ENCODE measurements at places on chromosomes 4 and X.

GRCh38 chrX:115913575-115913974, 257.0 kb upstream of the AGTR2 start:
- DNase-seq = no peak

DNA sequence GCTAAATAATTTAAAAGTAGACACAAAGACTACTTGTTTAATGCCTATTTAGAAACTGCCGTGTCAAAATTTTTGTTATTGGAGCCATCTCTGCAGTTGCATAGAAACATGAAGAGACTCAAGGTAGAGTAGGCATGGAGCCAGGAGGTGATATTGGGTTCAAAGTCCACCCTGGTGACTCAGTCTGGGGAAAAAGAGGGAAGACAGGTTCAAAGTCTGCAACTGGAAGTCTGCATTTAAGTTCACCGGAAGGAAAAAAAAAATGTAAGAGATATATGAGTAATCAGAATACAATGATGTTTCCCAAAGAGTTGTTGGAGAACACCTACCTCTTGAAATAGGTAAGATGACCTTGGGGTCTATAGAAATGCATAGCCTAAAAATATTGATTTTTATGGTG, 67.4 kb upstream of the QRFPR start:
- no peak for DNase-seq

- peak; percentile 46 for DNase-seq
These were observed 584 bp downstream of the SUV39H1 start for GRCh38 chrX:48696909-48697727.

- peak; percentile 36 for DNase-seq
These were observed 333.9 kb upstream of the FSTL5 start for GRCh38 chr4:162497564-162498167.

GRCh38 chr4:142846108-142846728, at the start of gene INPP4B:
Gene INPP4B, minus strand, starts transcription at chr4:142846301.
- peak; percentile 32 for DNase-seq
